ENCODE measurements at places on chromosomes 6 and 20.
A peak's percentile ranks its signal among the peaks of the same experiment; 100 is the strongest.

DNA sequence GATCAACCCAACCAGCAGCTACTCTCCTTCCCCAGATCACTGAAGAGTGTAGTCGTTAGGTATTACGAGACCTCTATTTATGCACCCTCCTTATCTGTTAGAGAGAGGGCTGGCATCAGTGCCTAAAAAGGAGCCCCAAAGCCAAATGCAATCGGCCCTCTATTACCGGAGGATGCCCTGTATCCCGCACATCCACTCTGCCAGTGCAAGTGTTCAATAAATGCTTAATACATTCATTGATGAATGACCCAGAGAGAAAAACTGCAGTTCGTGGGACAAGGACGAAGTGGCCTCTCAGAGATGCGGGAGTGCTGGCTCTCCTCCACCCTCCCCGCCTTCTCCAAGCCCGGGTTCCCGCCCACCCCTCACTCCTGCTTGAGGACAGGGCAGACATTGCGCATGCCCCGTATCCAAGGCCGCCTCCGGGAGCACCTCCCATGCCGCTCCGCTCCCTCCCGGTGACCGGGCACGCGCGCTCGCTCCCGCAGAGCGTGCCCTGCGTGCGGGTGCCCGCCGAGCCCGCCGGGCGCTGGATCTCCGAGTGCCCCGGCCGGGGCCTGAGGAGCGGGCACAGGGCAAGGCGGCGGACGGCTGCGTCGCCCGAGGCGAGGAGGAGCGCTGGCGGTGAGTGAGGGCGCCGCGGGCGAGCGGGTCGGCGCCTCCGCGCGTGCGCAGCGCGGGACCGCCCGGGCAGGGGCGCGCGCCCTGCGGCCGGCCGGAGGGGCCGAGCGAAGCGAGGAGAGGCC is 27.2 kb upstream of the BTBD3 start:
- DNase-seq = no peak

DNA sequence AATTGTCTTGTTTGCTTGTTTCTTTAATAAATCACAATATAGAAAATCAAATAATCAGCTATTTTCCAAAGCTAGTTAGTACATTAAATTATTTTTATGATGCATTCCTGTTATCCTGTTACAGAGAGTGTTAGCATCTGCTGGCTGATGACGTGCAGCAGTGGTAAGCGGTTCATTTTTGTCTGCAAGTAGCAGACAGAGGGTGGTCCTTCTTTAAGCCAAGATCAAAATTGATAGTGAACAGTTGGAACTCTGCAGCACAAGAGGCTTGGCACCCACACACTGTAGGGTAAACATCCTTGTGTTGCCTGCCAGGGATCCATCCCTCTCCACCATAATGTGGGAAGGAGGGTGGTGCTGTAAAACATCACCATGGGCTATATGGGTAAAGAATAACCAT is 158.3 kb downstream of the FRK start:
- no peak for DNase-seq

- DNase-seq = no peak
Measured at GRCh38 chr6:125046107-125046925, 84.1 kb downstream of the RNF217 start.

DNA sequence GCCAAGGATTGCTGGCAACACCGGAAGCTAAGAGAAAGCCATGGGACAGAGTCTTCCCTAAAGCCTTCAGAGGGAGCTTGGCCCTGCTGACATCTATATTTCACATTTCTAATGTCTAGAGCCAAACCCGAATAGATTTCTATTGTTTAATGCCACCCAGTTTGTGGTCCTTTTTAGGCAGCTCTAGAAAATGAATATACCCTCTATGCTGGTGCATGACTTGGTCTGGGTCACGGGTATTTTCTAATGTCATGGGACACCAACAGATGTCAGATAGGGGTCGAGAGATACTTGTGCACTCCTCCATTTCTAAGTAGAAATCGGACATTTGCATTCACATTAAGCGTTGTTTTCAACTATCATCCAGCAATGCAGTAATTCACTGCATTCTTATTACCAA is 37.0 kb upstream of the SOX4 start:
- no peak for DNase-seq

DNA sequence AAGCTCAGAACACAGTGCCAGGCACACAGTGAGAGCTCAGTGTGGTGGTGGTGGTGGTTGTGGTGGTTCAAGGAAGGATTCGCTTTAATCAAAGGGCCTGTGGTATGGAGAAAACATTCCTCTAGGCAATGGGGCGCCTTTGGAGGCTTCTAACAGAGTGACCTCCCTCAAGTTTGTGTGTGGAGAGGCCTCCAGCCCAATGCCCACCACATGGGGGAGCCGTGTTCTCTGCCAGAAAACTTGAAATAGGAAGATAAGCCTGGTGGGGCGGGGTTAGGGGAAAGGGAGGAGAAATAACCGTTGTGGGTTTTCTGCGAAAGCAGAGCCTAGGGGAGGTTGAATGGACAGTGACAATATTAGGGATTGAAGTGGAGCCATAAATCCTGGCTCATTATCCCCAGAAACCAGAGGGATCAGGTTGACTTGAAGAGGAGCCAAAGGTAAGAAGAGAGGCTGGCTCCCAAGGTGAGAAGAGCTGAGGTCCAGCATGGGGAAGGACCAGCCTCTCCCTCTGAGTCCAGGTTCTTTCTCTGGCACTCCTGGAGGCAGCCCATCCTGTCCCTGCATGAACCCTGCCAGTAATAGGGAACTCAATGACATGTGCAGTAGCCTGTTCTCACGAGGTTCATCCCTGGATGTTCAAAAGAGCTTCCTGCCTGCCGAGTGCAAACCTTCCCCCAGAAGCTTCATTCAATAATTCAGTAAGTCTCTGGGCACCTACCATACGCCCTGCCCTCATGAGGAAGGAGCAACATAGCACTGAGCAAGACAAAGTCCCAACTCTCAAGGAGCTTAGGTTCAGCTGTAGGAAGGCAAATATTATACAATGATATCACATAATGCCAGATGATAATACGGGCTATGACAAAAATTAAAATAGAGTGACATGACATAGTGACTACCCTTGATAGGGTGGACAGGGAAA is 51.4 kb downstream of the TGM2 start:
- DNase-seq = no peak

GRCh38 chr6:111175109-111175508 is 87.8 kb downstream of the SLC16A10 start:
- no peak for DNase-seq

DNA sequence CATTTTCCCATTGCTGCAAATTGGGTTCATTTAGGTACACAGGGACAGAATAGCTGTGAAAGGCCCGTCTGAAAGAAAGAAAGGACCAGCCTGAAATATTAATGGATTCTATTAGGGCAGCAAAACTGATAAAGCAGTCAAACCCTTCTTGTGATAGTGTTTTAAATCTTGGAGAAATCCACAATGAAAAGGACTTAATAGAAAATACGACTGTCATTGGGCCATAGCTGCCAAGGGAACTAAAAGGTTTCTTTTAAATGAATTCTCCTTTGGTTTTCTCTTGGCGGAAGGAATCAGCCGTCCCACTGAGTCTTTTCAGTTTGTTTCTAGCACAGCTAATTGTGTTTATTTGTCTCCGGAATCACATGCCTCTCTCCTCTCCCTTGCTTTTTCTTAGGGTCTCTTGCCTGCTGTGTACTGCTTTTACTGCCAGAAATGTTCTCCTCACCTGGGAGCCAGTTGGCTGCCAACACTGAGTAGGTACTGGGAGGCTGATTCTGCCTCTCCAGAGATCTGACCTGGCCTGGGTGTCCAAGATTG is 11.3 kb downstream of the PAQR8 start:
- no peak for DNase-seq

GRCh38 chr6:142918339-142919042 is 26.5 kb downstream of the HIVEP2 start:
- no peak for DNase-seq

GRCh38 chr6:41690541-41691330 is 44.7 kb downstream of the TFEB start:
- DNase-seq = no peak

DNA sequence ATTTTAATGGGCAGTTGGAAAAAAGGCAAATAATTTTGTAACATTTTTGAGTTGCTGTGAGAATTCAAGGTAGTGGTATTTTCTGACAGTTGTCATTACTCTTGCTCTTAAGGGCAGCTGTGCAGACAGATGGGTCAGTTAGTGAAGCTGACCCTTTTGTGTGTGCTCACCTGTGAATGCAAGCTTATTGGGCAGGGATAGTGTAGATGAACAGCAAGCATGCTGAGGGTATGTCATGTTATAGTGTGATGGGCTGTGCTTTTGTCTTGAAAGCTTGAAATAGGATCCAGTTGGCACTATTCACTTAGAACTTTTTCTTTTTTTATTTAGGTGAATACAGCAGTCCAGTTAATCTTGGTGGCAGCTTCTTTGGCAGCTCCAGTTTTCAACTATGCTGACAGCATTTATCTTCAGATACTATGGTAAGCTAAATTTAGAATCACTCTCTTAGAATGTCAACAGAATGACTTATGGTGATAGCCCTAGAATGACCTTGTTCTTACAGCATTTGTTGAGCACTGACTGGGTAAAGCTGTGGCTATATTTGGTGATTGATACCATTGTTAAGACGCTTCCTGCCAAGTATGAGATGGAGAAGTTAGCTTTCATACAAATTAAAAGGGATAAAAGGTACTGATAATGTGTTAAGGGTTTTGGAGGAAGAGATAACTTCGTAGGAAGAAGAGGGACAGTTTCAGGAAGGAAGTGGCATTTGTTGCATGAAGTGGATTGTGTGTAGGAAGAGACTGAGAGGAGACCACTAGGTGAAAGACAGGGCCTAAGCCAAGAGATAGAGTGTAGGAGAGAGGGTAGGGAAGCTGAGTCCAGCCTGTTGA is 19.5 kb downstream of the LRRN4 start:
- no peak for DNase-seq

GRCh38 chr6:135568379-135568778 is 70.8 kb upstream of the AHI1 start:
- DNase-seq = peak; percentile 7

- no peak for DNase-seq
Measured at GRCh38 chr6:37010402-37010892, 5.0 kb downstream of the FGD2 start.

DNA sequence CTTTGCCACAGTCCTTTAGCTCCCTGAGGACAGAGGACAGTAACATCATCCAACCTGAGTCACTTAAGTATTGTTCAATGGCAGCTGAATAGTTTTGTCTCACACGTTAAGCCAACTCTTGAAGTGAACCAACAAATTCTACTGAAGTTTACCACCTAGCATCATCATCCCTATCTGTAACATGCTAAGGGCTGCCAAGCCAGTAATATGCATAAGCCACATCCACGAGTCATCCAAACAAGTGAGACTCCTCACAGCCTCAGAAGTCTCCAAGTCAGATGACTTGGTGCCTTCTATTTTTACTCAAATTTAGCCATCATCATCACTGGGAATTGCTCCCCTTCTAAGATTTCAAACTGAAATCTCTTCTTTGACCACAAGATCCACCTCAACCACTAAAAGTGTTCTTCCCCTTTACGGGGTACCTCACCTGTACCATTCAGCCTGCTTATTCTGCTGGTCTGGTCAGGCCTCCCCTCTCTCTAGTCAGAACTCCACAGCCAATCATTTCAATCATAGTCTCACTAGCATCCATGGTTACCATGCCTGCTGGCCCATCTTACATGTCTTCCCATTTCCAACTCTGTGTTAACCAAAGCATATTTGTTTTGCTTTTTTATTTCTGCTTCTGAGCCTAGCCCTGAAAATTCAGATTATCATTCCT is 73.7 kb downstream of the DTNBP1 start:
- no peak for DNase-seq

GRCh38 chr6:163146036-163146435 is 268.5 kb upstream of the QKI start:
- no peak for DNase-seq

DNA sequence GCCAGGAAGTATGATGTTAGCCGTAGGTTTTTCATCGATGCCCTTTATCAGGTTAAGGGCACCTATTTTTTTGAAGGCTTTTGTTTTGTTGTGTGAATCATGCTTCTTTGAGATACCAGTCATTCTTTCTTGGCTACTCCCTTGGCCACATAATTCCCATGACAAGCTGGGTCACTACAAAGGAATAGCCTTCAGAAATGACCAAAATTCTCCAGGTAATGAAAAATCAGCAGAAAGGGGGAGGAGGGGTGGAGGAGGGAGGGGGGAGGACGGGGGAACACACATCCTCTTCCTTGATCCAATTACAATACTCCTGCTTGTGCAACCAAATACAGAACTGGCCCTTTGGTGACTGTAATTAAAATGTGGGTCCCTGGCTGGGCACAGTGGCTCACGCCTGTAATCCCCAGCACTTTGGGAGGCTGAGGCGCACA is 21.7 kb upstream of the TGM2 start:
- DNase-seq = no peak

DNA sequence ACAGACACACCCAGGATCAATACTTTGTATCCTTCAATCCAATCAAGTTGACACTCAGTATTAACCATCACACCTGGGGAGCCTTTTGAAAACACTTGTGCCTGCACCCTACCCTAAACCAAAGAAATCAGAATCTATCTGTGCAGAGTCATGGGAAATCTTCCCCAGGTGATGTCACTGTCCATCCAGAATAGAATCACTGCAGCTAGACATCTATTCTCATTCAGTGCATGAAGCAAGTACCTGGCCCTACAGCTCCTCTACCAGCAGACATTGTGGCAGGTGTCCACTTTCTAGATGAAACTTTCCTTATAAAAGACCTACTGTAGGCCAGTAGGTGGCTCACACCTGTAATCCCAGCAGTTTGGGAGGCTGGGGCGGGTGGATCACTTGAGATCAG is 262.4 kb upstream of the MARCKS start:
- no peak for DNase-seq

DNA sequence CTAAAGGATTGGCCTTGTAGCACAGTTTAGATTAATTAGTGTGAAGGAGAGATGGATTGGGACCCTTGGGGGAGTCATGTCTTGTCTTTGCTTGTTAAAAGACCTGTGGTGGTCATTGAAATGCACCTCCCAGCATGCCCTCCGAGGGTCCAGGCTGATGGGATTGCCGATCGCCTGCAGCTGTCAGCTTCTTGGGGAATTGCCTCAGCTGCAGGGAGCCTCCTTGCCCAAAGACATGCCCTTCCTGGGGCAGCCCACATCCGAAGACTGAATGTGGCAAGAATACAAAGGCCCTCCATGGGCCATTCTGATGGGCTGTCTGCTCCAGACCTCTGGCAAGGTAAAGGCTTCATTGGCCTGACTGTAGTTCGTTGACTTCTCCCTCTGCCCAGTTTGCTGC is 150.7 kb downstream of the FARS2 start:
- no peak for DNase-seq

DNA sequence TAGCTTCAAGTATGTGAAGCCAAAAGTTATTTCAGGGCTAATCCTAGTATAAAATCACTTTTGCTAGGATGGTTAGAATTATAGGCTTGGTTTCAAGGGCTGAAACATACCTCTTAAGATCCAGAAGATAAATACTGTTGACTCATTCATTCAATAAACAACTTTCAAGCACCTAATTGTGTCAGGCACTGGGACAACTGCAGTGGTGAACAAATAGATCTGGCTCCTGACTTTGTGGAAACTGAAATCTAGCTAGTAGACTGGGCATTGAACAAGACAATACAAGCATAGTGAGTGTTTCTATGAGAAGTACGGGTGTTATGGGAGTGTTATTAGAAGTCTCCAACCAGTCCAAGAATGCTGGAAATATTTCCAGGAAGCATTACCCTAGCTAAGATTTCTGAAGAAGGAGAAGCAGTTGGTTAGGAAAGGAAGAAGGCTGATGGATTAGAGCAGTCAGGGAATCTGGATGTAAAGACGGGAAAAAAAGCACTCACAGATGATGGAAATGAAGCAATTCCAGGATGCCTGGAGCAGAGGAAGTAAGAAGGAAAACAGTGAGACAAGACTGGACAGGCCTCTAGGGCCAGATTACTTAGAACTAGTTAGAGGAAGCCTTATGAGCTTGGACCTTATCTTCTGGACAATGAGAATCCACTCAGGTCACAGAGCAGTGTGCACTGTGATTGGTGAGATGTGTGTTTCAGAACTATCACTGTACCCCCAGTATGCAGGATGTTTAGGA is 132.6 kb upstream of the RAB32 start:
- DNase-seq = no peak

Data from T-helper 1 cell (primary cell).